ENCODE measurements at places on chromosomes 7 and 10. TPM values are rescaled to one million over a fixed set of nuclear protein-coding genes. Genes with fewer than 3 reads are reported as not detected.

The CFAP70 gene
- total RNA-seq: 3.4 TPM

The HMX3 gene
- total RNA-seq: not detected

The KLF14 gene
- total RNA-seq: not detected

The OR2A12 gene
- total RNA-seq: not detected

The REEP3 gene
- total RNA-seq: 91.6 TPM

The TUBB8 gene
- total RNA-seq: not detected

DNA sequence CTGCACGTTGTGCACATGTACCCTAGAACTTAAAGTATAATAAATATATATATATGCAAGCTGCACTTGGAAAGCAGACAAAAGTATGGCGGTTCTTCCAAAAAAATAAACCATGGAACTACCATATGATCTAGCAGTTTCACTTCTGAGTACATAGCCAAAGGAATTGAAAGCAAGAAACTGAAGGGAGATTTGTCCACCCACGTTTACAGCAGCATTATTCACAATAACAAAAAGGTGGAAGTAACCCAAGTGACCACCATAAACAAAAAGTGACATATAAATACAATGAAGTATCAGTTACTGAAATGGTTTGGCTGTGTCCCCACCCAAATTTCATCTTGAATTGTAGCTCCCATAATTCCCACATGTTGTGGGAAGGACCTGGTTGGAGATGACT, 525.3 kb upstream of the CELF2 start:
- H3K4me1 ChIP-seq: no peaks in the 10 kb centered on the region
- DNase-seq: no peak
- no peak overlapping the region for H3K4me3 ChIP-seq
- no peak overlapping the region for H3K27ac ChIP-seq
- no peaks in the 10 kb centered on the region for H3K36me3 ChIP-seq
- H3K27me3 ChIP-seq: no peaks in the 10 kb centered on the region

GRCh38 chr10:78830062-78830975, 238.4 kb upstream of the ZMIZ1 start:
- no peaks in the 10 kb centered on the region for H3K4me1 ChIP-seq
- no peak overlapping the region for H3K4me3 ChIP-seq
- no peaks in the 10 kb centered on the region for H3K27me3 ChIP-seq
- H3K27ac ChIP-seq: no peak overlapping the region

DNA sequence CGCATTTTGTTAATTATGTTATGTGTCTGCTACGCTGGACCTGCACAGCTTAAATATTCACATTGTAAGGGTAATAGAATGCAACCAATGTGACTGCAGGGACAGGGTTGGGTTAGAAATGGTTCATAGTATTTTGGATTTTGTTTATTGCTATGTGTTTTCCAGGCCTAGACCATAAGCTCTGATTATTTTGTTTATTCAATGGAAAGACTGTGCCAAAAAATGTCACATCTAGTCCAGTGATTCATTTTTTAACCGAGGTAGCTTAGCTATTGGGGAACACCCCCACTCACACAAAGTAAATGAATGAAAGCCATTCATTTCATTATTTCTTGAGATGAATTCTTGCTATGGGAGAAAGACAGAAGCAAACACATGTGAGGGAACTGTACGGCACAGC, 516.5 kb upstream of the ANKRD30A start:
- H3K27me3 ChIP-seq: no peaks in the 10 kb centered on the region
- DNase-seq: no peak
- H3K27ac ChIP-seq: no peak overlapping the region
- H3K4me3 ChIP-seq: no peak overlapping the region
- H3K4me1 ChIP-seq: no peaks in the 10 kb centered on the region
- H3K36me3 ChIP-seq: no peaks in the 10 kb centered on the region

DNA sequence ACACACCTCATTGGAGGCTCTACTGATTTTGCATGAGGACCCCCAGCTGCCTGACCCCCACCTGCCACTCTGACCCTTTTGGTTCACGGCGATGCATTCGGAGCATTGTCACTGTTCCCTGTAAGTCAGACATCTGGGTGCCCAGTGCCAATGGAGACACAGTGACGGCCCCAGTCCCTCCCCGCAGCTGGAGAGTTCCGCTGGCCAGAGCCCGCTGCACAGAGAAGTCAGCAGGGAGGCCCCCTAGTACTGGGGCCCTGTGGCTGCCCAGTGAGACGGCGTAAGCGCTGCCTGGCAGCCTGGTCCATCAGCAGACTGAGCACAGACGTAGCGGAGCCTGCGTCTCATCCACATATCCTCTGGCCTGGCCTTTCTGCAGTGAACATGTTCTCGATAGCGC, 77.5 kb downstream of the NKX6-2 start:
- no peak overlapping the region for H3K4me3 ChIP-seq
- H3K4me1 ChIP-seq: no peaks in the 10 kb centered on the region
- H3K27me3 ChIP-seq: no peaks in the 10 kb centered on the region
- DNase-seq: no peak
- no peak overlapping the region for H3K27ac ChIP-seq

- H3K27ac ChIP-seq: no peak overlapping the region
- DNase-seq: no peak
- H3K27me3 ChIP-seq: no peaks in the 10 kb centered on the region
- no peaks in the 10 kb centered on the region for H3K36me3 ChIP-seq
- no peak overlapping the region for H3K4me3 ChIP-seq
These were observed 40.0 kb downstream of the ZCCHC24 start for GRCh38 chr10:79405221-79405994.

DNA sequence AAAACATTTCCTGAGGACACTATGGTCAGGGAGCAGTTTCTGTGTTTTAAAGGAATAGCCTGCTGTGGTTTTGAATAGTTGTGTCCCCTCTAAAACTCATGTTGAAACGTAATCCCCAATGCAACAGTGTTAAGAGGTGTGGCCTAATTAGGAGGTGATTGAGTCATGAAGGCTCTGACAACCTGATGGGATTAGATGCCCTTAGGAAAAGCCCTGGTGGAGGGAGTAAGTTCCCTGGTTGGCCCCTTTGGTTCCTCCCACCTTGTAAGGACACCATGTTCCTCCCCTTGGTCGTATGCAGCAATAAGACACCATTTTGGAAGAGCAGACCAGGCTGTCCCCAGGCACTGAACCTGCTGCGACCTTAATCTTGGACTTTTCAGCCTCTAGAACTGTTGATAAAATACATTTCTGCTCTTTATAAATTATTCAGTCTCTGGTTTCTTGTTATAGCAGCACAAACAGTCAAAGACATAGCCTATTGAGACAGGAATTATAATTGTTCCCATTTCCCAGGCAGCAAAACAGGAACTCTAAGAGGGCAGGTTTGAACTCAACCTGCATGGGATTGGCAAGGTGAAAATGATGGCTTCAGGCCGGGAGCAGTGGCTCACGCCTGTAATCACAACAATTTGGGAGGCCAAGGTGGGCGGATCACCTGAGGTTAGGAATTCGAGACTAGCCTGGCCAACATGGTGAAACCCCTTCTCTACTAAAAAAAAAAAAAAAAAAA, 20.5 kb upstream of the TNS3 start:
- no peak overlapping the region for H3K4me3 ChIP-seq
- DNase-seq: no peak
- no peaks in the 10 kb centered on the region for H3K36me3 ChIP-seq
- peaks cover 63% of the 10 kb centered on the region for H3K4me1 ChIP-seq
- H3K27me3 ChIP-seq: no peaks in the 10 kb centered on the region

- H3K36me3 ChIP-seq: no peaks in the 10 kb centered on the region
- no peak overlapping the region for H3K27ac ChIP-seq
- DNase-seq: no peak
- no peak overlapping the region for H3K4me3 ChIP-seq
These were observed 60.4 kb downstream of the INSYN2A start for GRCh38 chr10:127135844-127136577.

DNA sequence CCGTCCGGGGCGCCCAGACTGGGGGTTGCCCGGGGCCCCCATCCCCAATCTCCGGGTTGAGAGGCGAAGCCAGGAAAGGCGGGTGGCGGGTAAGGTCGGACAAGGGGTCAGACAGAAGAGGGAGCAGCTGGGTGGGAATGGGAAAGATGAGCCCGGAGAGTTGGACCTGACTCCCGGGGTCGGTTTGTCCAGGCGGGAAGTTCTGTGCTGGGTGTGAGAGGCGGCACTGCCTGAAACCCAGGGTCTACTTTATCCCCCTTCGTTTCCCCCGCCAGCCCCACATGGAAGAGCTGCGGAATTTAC, 675 bp downstream of the SLC4A2 start:
- H3K4me3 ChIP-seq: peak overlapping the region; percentile 98
- peak overlapping the region; percentile 43 for H3K27ac ChIP-seq
- H3K4me1 ChIP-seq: peaks cover 37% of the 10 kb centered on the region
- no peak for DNase-seq
- peaks cover 6% of the 10 kb centered on the region for H3K36me3 ChIP-seq
- H3K27me3 ChIP-seq: no peaks in the 10 kb centered on the region

DNA sequence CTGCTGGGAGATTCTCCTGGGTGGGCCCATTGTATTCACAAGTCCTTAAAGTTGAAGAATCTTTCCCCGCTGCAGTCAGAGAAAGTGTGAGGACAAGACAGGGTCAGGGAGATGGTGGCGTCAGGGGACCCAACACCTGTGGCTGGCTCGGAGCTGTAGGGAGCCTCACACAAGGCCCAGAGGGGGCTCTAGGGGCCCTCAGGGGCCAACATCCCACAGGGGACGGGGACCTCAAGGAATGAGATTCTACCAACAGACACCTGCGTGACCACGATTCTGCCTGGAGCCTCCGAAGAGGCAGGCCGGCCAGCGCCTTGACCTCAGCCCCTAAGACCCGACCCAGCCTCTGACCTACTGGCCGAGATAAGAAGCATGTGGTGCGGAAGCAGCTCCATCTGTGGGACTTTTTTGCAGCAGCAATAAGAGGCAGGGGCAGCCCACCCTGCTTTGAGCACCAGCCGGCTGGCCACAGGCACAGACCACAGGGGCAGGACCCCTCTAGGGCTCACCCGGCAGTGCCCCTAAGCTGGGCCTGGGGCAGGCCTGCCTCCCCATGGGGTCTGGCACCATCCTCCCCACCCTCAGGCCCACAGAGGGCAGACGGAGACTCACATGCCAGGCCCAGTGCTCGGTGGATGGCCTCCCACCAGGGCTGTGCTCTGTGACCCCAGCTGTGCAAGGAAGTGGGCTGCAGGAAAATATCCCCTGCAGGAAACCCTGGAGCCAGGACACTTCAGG, 13.2 kb downstream of the RASGEF1A start:
- no peaks in the 10 kb centered on the region for H3K36me3 ChIP-seq
- no peak overlapping the region for H3K27ac ChIP-seq
- H3K4me1 ChIP-seq: no peaks in the 10 kb centered on the region
- H3K27me3 ChIP-seq: no peaks in the 10 kb centered on the region
- no peak for DNase-seq

DNA sequence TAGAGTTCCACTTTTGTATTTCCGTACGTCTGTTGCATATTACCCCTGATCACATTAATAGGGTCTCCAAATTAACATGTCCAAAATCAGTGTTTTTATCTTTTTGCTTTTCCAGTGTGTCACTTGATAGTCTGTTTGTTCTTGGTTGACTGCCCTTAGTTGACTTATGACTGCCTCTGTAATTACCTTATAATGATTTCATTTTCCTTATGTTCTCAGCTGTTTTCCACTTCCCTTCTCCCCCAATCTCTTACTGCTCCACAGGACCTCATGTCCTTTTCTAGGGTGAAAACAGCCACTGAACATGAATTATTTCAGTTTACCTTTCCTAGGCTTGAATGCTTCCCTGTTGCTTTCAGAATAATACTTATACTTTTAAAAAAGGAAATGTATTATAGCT, 54.7 kb downstream of the MAPK8 start:
- H3K4me3 ChIP-seq: no peak overlapping the region
- no peak for DNase-seq
- peaks cover 13% of the 10 kb centered on the region for H3K4me1 ChIP-seq
- no peak overlapping the region for H3K27ac ChIP-seq
- H3K36me3 ChIP-seq: no peaks in the 10 kb centered on the region

DNA sequence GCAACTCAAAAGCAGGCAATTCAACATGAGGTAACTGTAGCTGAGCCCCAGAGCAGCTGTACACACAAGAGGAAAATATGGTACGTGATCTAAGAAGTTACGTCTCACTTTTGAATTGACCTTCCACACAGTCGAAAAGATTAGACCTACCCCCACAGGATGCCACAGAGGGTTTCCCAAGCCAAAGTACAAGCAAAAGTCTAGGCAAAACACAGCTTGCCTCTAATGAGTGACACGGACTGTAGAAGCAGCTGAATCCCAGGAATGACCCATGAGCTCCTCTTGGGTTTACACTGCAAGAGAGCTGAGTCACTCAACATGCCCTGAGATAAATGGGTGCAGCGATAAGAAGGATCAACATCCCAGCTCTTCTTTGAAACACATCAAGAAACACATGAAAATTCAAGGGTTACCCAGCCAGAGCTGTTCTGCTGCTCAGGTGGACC, 9.8 kb downstream of the CREB3L2 start:
- H3K36me3 ChIP-seq: no peaks in the 10 kb centered on the region
- H3K27me3 ChIP-seq: no peaks in the 10 kb centered on the region
- H3K4me1 ChIP-seq: peaks cover 98% of the 10 kb centered on the region

Measured in thoracic aorta (tissue), 2 donors.